ENCODE measurements at places on chromosomes 1 and 21.

- DNase-seq: no peak
Measured at GRCh38 chr1:218479436-218480115, 134.4 kb downstream of the TGFB2 start.

DNA sequence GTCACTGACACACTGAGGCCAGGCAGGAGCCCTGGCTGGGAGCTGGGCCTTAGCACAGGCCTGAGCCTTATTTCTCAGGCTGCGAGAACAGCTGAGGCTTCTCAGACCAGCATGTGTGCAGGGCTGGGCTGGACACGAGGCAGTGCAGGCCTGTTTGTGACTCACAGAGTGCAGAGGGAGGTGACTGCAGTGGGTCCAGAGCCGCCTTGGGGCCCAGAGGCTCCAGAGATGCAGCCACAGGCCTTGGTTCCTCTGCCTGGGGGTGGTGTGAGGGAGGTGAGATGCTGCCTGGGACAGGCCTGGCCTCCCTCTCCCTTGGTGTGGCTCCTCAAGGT is 61.2 kb upstream of the ETV3 start:
- no peak for DNase-seq

DNA sequence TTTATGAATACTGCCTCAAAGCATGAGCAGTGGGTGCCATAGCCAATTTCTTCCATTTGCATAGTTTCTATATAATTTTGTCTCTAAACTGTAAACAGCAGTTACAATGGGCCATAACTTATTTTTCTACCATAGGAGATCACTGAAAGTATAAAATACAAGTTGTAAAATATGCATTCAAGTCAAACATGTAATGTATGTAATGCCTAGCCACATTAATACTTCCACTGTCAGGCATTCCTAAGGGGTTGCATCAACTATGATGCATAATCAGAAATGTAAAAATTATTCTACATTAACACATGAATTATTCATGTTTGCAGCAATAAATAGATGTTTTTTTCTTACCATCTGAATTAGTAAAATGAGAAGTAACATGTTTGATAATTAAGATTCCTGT is 560.3 kb upstream of the ZP4 start:
- no peak for DNase-seq

- no peak for DNase-seq
Measured at GRCh38 chr1:150234309-150234565, 1.7 kb downstream of the ANP32E start.

GRCh38 chr1:119340861-119341261 is 27.7 kb upstream of the HAO2 start:
- no peak for DNase-seq

DNA sequence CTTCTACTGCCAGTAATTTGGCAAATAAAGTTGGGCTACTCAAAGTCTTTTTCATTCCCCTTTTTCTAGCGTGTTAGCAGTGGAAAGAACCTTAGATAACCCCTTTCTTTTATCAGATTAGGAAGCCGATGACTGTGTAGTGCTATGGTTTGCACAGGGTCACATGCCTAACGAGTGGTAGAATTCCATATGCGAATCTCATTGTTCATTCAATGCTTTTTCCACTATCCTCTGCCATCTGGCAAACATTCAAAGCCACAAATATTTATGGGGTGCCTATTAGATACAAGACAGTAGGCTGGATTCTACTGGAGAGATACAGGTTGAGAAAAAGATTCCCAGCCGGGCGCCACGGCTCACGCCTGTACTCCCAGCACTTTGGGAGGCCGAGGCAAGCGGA is 14.9 kb upstream of the IER5 start:
- DNase-seq: no peak

GRCh38 chr1:57007948-57008347 is 42.1 kb upstream of the C8B start:
- DNase-seq: no peak

DNA sequence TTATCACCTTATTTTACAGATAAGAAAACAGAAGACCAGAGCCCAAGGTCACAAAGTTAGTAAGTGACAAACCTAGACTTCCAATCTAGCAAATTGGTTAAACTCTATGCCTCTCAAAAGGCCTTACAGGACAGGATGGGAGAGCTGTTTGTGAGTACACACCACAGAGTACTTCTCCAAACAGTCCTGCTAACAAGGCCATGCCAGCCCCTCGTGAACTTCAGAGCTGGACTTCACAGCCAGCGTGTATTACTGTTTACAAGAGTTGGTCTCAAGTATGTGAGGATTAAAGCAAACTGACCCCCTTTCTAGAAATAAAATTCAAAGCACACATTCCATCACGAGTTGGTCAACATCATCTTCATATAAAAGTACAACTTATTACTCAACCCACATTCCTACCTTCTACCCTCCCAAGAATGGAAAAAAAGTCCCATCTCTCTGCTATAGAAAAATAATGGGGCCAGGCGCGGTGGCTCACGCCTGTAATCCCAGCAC is 19.8 kb upstream of the UBR4 start:
- DNase-seq: no peak

DNA sequence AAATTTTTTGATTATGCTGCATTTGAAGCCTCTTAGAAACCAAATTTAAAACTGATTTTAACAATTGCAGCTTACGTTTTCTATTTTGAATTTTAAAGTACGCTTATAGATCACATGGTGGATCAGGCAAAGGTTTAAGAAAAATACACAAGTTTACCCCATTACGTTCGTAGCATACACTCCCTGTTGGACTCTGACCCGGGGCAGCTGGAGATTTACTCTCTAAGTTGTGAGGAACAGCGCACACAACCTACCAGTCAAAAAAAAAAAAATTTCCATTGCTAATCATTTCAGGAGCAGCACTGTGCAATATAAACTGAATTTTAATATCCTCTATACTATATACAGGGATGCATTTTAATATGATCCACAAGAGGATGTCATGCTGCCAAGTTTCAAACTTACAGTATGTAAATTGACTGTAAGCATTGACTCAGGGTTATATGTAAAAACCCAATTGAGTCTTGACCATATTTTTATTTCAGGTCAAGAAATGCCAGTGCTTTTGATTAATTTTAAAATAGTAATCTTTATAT is 20.4 kb downstream of the CSDE1 start:
- no peak for DNase-seq

DNA sequence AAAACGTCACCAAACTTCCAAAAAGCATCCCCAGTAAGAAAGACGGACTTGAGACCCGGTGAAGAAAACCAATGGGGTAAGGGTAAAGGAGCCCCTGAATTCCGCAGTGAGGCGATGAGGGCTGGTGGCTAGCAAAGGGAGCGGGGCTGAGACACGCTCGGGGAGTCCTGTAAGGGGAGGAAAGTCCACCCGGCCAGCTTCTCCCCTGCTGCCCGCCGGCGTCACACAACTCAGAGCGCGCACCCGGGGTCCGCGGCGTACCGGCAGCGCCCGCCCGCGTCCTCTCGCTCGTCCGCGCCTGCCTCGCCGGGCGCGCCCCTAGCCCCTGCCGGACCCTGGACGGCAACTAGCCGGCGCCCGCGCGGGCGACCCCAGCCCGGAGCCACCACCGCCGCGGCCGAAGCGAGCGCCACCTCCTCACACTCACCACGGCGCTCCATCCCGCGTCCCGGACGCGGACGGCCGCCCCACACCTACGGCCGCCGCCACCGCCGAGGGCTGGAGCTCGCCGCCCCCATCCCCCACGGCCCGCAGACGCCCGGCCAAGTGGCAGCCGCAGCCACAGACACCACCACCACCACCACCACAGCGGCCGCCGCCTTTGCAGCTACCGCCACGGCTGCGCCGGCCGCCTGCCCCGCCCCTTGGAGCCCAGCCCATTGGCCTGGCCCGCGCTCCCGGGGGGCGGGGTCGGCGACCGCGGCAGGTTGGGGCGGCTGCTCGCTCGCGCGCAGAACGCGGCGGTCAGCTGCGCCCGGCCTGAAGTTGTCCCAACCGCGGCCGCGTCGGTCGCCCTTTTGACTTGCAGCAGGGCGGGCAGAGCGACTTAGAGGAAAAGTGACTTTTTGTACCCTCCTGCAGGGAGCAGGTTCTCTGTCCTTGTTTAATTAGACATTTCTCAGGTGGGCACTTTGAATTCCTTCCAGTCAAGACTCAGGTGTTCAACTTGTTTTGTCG is 10.0 kb upstream of the ARHGAP29 start:
- peak; percentile 6 for DNase-seq

- DNase-seq: no peak
Measured at GRCh38 chr1:12709091-12709491, 6.8 kb upstream of the AADACL3 start.

- DNase-seq: no peak
Measured at GRCh38 chr1:214400131-214400530, 119.2 kb downstream of the SMYD2 start.

GRCh38 chr1:173601588-173601987 is 1.3 kb downstream of the SLC9C2 start:
- no peak for DNase-seq

DNA sequence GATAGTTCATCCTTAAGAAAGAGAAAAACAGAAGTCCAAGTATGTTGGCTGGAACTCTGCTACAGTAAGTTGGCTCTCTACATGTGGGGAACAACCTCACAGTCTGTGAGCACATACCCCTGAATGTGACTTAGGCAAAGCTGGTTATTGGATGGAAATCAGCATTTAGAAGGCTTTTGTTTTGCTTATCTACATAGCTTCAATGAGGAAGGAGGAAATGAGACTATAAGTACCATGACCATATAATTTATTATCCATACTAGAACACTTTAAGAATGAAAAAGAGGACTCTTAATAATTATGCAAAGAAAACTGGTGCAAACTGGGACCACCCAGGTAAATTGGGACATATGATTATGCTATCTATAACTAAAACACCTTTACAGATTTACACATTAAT is 31.7 kb upstream of the CD55 start:
- no peak for DNase-seq

DNA sequence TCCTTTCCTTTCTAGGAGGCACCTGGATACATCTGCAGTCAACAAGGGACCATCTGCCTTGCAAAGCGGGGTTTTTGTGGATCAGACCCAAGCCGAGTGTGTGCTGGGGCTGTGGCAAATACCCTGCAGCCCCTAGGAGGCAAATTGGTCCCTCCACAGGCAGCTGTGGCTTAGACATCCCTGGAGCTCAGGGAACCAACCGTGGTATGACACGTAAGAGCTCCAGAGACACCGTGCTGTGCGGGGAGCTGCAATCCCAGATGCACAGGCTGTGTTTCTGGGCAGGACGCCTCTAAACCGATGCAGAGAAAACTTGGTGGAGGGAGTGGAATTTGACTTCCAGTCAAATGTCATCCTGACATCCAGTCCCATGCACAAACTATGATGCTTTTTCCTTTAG is 141.5 kb downstream of the KAZN start:
- no peak for DNase-seq

DNA sequence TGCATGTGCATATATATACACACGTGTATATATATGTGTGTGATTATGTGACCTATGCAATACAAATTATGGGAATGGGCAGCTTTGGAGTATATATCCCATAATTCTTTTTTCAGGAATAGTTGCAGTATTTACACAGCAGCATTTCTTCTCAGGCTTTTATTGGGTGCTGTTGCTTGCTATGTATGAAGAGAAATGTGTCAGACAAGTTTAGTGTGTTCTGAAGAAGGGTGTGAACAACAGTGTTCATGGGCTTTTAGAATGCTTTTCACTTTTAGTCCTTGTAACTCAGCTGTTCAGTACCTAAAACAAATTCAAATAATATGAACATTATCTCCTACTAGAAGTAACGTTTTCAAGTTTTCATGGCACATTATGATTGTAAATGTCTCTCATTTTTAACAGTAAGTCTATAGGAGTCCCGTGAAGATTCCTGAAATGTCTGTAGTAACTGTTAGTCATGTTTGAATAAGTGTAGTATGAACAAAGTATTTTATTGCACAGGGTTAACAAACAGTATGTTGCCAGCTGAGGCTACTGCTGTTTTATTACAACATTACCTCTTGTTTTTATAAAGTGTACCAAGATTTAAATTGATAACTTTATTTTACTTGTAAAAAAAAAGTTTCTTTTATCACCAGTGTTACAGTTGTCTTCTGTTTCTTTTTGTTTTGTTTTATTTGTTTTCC is 42.5 kb downstream of the TMED5 start:
- no peak for DNase-seq

DNA sequence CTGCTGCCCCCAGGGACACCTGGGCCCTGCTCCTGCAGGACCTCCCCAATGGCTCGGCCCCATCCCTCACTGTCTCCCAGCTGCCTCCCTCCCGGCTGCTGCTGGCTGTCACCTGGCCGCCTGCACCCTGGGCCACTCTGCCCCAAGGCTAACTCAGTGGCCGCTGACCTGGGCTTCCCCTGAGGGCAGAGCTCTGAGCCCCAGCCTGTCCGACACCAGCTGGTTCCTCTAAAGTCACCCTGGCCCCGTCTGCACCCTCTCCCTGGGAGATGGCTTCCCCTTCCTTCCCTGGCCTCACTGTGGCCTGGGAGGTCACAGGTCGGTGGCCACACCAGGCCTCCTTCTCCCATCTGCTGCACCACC is 15.0 kb downstream of the ITGB2 start:
- DNase-seq: no peak

- peak; percentile 15 for DNase-seq
Measured at GRCh38 chr1:30111431-30111830, 612.0 kb downstream of the MATN1 start.

DNA sequence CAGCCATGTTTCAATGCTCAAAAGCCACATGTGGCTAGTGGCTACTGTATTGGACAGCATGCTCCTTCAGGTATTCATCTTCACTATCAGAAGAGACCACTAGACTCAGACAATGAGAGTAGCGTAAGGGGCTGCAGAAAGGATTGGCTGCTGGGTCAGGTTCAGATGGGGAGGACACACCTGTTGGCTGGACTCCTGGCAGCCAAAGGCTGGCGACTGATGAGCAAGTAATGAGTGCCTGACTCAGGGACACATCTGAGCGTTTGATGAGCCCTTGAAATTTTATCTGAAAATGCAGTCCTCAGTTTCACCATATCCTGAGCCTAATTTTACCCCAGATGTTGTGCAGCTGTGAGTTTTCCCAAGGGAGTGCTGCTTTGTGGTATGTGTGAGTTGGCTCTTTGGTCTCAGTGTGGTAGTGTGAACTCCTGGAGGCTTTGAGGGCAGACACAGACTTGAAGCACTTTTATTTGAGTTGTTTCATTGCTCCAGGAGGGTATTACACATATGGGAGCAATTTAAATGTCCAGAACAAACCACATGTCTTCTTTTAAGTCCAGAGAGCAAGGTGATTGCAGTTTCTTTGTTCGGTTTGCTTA is 9.6 kb downstream of the ST6GALNAC3 start:
- no peak for DNase-seq

DNA sequence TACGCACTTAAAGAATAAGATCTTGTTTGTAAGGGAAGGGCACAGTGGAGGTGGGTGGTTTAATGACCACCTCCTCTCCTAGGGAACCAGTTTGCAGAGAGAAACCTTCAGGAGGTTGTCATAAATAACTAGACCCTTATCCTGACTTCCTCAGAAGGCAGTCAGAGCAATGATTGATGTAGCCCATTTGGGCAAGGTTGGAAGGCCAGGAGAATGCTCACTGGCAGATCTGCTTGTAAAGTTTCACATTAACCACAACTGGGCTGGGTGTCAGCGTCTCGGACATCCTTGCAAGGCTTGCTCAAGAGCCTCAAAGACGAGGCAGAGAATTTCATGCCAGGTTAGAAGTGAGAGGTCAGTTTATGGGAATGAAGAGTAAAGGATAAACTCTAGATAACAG is 87.6 kb upstream of the TRABD2B start:
- no peak for DNase-seq
